Thoracic aorta (tissue), 2 donors: ENCODE measurements at places on chromosomes 12 and 14.

DNA sequence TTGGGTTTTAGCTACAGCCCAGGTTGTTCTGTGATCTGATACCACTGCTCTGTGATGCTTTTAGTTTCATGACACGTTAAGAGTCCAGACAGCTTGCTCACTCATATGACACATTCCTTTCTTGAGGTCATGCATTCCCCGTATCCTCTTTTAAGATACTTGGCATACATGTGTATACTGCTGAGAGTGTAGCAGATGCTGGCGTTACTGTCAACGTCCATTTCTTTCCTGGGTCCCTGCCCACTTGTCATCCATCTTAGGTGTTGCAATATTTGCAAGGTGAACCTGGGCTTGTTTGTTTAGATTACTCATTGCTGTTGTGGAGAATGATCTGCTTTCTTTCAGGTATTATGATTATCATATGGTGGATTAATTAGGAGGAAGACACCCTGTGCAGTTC is 9.1 kb upstream of the EMP1 start:
- no peak for DNase-seq

GRCh38 chr12:76942267-76942666 is 63.4 kb upstream of the CSRP2 start:
- DNase-seq: no peak

DNA sequence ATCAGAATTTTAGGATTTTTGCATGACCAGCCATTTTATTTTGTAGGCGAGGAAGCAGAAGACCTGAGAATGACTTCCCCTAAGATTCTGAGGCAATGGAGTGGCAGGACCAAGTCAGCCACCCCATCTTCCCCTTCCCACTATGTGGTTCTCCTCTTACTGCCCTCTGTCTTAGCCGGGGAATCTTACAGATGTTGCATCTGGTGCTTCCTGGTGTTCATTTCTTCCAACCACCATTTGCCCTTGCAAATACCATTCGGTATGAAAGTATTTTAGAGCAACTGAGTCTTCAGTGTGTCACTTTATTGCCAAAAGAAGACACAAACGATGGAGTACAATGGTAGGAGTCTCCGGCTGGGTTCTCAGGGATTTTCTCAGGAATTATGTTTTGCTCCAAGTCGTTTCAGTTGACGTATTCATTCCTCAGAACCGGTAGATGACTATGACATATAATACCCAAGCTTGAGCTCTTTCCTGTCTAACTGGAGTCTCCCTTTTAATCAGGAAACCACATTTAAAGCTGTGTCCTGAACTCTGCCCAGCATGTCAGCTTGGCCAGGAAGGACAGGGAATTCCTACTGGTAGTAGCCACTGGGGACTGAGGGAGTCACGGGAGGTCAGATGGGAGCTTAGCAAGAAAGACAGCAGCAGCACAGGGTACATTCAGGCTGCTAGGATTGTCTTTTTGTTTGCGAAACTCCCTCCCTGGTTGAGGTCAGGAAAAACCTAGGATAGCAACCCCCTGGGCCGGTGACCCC is 87.0 kb downstream of the SAMD4A start:
- no peak for DNase-seq

GRCh38 chr12:70307868-70308267 is 58.2 kb upstream of the KCNMB4 start:
- DNase-seq: no peak

- DNase-seq: no peak
Observed at GRCh38 chr12:62783881-62784280, 151.1 kb downstream of the PPM1H start.

GRCh38 chr14:24329736-24330135 is 5.1 kb downstream of the ADCY4 start:
- DNase-seq: no peak

GRCh38 chr12:89825591-89826449 is 117.2 kb upstream of the ATP2B1 start:
- no peak for DNase-seq

GRCh38 chr12:6613015-6613775 is 6.0 kb upstream of the CHD4 start:
- DNase-seq: peak; percentile 69

DNA sequence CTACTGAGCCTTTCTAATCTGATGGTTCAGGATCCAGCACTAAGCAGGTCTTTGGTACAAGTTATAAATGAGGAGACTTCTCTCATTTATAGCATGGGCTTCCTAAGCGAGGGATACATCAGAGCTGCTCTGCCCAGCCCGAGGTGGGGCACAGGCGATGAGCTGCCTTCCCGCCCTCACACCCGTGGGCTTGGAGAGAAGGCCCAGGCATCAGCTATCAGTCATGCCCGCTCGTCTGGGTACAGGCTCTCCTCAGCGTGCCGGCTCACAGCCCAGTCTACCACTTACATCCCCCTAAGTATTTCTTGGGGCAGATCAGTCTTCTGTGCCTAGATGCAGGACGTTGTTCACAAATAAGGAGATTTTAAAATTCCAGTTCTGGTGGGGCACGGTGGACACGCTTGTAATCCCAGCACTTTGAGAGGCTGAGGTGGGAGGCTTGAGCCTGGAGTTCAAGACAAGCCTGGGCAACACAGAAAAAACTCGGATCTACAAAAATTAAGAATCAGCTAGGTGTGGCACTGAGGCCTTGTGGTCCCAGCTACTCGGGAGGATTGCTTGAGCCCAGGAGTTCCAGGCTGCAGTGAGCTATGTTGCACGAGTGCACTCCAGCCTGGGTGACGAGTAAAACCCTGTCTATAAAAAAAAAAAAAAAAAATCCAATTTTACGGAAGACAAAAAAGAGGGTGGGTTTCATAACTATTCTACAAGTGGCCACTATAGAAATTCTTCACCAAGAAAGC is 57.0 kb downstream of the CCDC88C start:
- no peak for DNase-seq

GRCh38 chr14:33364466-33364865 is 425.8 kb downstream of the NPAS3 start:
- no peak for DNase-seq

DNA sequence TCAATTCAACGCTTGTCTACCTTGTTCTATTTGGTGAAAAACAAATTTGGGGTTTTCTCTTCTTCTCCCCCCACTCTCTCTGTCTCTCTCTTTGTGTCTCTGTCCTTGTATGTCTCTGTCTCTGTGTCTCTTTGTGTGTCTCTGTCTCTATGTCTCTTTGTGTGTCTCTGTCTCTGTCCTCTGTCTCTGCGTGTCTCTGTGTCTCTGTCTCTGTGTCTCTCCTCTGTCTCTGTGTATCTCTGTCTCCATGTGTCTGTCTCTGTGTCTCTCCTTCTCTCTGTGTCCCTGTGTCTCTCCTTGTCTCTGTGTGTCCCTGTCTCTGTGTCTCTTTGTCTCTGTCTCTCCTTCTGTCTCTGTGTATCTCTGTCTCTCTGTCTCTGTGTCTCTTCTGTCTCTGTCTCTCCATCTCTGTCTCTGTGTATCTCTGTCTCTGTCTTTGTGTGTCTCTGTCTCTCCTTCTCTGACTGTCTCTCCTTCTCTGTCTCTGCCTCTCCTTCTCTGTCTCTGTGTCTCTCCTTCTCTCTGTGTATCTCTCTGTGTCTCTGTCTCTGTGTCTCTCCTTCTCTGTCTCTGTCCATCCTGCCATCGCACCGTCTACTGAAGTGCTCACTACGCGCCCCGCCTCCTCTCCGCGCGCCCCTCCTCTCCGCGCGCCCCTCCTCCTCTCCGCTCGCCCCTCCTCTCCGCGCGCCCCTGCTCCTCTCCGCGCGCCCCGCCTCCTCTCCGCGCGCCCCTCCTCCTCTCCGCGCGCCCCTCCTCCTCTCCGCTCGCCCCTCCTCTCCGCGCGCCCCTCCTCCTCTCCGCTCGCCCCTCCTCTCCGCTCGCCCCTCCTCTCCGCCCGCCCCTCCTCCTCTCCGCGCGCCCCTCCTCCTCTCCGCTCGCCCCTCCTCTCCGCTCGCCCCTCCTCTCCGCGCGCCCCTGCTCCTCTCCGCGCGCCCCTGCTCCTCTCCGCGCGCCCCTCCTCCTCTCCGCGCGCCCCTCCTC is 12.8 kb downstream of the LRCOL1 start:
- no peak for DNase-seq

DNA sequence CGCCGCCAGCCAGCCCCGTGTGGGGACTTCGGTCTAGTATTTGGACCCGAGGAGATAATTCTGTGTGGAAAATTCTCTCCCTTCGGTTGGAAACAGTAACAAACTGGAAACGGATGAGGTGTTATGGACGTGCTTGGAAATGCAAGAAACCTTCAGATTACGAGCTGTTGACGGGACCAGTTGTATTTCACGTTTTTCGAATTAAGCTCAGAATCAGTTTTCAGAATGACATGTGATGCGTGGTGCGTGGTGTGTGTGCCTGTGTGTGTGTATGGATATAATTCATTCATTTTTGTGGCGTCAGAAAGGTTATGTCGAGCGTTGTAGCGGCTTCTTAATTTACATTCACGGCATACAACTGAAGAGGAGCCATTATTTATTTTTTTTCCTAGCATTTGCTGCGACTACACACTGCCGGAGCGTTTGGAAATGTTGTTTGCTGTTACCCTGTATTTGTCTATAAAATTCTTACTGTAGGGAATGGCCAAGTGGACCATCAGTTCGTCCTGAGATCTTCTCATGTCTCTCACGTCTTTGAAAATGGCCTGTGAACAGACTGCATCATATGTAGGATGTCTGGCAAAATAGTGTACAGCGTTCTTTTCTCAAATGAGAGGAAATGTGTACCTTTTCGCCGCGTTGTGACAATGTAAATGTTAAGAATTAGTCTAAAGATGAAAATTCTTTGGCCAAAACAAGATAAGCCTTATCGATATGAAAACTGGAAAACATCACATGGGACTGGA is 1.3 kb downstream of the TRAF3 start:
- no peak for DNase-seq
